ENCODE measurements at places on chromosomes 7 and 10.

DNA sequence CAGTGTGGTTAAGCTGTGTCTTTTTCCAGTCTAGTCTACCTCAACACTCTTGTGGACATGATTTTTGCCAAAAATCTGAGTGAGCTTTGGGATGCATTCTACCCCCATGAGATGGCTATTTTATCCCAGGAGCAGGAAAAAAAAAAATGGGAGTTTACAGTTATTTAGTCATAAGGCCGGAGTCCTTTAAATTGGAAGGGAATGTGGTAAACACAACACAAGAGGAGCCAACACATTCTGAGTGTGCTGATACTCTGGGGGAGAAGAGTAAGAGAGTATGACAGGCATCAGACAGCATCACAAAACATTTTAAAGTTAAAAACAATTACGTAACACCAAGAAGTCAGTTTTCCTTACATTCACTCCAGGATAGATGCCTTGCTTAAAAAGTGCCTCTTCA is 46.1 kb downstream of the C1GALT1 start:
- DNase-seq: no peak

DNA sequence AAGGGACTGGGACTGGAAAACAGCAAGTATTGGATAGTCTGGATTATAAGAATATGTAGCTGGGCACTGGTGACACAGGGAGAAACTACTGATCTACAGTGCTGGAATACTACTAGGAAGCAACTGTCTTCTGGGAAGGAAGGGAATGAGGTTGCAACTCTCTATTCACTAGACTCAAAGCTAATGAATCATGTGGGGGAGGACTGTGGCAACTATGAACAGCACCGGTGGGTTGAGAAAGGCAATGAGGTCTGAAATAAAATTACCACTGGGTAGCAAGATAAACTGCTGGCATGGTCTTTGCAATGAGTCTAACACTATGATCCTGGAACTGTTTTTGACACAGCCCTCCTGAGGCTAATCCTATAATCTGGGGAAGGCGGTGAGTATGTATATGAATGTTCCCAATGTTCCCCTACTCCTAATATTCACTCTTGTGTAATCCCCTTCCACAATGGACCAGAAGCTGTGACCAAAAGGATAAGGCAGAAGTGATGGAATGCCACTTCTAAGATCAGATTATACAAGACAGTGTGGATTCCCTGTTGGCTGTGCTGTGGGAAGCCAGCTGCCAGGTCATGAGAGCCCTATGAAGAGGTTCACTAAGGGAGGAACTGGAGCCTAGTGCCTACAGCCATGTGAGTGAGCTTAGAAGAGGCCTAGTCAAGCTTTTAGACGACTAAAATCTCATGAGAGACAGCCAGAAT is 101.3 kb upstream of the DNAJB12 start:
- DNase-seq: no peak

- DNase-seq: no peak
Measured at GRCh38 chr7:92944633-92945032, 108.3 kb upstream of the CDK6 start.

GRCh38 chr7:18860221-18860620 is 257.2 kb downstream of the TWIST1 start:
- no peak for DNase-seq

GRCh38 chr7:134448356-134449229 is 10.3 kb downstream of the AKR1B1 start:
- DNase-seq: no peak

- DNase-seq: no peak
Measured at GRCh38 chr10:93452143-93452542, 30.0 kb downstream of the MYOF start.

GRCh38 chr10:102645388-102645740 is 1.1 kb downstream of the TRIM8 start:
- DNase-seq: no peak

DNA sequence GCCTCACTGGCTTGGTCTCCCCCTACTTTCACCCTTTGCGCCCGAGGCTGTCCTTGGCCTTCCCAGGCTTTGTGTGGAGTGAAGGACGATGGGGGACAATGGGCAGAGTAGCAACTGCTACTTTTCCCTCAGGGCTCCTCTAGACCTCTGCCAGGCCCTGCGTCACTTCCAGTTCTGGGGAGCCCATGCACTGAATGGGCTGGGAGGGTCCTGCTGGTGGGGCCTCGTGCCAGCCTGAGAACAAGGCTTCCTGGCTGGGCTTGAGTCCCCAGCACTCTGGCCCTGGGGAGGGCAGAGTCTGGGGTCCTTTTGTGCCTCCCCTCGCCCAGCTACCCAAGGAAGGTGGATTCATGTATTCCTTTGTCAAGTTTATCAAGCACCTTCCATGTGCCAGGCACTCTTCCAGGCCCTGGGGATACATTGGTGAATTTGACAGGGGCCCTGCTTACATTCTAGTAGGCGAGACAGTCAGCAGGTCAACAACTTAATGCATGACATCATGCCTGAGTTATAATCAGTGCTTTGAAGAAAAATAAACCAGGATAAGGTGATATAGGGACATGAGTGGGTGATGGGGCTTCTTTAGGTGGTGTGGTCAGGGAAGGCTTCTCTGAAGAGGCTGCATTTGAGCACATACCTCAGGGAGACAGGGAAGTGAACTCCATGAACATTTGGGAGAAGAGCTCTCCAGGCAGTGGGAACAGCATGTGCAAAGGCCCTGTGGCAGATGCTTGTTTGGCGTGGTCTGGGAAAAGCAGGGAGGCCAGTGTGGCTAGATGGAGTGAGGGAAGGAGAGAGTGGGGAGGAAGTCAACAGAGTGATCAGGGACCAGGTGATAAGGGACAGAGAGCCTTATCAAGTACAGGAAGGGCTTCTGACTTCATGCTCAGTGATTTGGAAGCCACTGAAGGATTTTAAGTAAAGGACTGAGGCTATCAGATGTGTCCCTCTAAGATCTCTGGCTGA is 14.1 kb downstream of the ZMIZ1 start:
- DNase-seq: no peak

- no peak for DNase-seq
Measured at GRCh38 chr10:33139181-33139646, 181.2 kb upstream of the ITGB1 start.

GRCh38 chr7:7812112-7812511 is 93.7 kb upstream of the RPA3 start:
- no peak for DNase-seq

DNA sequence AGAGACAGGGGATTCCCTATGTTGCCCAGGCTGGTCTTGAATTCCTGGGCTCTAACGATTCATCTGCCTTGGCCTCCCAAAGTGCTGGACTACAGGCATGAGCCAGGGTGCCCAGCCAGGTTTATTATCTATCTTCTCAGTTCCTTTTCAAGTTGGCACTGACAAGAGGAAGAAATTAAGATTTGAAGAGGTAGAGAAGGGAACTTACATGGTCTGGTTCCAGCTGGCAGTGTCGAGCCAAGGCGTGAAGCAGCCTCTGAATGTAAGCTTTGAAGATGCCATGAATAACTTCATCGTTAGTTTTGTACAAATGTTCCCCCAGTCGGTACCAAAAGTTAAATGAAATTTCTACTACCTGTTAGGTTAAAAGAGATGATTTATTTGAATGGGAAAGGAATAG is 57.7 kb downstream of the TNPO3 start:
- DNase-seq: no peak

GRCh38 chr7:69963393-69963792 is 365.1 kb downstream of the AUTS2 start:
- no peak for DNase-seq

GRCh38 chr10:7184660-7185366 is 226.0 kb downstream of the SFMBT2 start:
- no peak for DNase-seq

DNA sequence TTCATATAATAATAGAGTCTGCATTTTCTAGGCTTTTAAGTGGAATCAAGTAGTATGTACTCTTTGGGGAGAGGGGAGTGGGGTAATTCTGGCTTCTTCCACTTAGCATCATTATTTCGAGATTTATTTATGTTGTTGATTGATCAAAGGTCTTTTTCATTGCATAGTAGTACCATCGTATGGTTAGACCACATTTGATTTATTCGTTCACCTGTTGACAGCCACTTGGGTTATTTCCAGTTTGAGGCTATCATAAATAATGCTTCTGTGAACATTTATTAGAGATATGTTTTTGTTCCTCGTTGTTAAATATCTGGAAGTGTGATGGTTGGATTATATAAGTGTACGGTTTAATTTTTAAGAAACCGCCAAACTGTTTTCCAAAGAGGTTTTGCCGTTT is 52.8 kb downstream of the AHCYL2 start:
- no peak for DNase-seq

GRCh38 chr10:34647875-34648865 is 166.9 kb downstream of the PARD3 start:
- no peak for DNase-seq

DNA sequence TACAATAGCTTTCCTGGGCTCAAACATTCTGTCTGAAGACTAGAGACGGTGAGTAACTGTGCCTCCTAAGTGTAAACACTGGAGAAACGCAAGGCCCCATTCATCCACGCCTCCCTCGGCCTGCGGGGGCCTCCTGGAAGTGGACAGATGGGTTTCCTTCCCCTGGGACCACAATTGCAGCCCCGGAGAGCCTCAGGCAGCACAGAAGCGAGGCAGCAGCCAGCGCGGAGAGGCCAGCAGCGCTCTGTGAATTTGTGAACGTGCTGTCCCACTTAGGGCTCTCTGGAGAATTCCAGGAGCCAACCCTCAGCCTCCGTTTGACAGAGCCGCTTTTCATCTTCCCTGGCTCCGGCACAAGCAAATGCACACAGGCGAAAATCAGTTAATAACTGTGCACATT is 23.2 kb upstream of the CALN1 start:
- DNase-seq: no peak

GRCh38 chr10:68997211-68997610 is 8.6 kb downstream of the KIFBP start:
- DNase-seq: no peak

DNA sequence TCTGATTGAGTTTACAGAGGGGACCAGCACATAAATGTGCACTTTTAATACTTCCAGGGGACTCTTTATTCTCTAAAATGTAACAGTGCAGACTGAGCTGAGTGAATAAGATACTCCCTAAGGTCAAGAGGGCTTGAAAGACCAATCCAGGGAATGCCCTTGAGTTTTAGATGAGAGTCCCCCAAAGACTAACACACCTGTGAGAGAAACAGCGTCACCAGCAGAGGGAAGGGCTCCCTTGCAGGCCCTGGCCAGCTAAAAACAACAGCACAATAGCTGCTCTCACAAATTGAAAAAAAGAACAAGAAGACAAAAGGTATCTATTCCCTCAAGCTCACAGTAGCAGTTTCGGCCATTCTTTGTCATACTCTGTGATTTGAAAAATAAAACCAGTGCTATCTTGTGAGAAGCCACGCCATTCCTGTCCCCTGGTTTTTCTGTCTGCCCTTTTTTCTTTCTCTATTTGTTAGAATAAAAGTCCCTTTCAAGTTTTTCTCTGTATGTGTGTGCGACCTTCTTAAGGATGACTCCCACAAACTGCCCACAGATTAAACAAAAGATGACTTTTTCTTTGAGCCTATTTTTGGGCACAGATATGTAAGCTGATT is 230.4 kb upstream of the BMPER start:
- DNase-seq: no peak

DNA sequence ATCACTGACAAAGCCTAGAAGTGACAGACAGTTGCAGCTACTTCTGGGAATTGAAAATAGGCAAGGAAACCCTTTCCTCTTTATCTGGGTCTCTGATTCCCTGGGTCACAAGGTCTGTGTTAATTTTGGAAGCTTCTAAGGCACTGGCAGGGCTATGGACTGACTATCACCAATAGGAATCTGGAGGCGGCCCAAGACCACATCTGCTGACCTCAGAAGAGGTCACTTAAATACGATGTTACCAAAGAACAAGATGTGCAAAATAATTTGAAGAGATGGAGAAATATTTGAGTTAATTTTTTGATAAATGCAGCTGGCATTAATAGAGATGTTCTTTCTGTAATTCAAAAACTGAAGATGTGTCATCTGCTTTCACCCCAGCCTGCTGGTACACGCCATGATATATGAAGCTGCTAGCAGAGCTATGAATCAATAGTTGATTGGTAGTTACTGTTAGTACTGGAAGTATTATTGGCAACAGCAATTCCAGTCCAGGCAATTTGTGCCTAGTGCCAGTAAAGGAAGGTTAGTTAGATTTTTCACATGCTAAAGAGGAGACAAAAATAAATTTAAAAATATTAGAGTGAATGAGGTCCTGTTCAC is 5.5 kb upstream of the STEAP4 start:
- DNase-seq: no peak

DNA sequence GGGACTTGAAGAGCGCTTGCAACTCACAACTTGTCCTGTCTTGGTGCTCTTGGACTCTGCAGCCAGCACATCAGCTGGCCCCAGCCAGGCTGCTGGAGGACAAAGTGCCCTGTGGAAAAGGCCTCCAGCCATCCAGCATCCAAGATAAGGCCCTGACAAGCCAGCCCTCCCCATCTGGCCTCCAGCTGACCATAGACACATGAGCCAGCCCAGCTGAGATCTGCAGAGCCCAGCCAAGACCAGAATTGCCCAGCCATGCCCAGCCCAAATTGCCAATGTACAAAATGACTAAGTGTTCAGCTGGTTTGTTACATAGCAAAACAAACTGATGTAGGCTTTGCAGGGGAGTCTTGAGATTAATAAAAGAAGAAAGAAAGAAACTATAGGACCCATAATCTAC is 36.0 kb upstream of the FRMD4A start:
- no peak for DNase-seq

DNA sequence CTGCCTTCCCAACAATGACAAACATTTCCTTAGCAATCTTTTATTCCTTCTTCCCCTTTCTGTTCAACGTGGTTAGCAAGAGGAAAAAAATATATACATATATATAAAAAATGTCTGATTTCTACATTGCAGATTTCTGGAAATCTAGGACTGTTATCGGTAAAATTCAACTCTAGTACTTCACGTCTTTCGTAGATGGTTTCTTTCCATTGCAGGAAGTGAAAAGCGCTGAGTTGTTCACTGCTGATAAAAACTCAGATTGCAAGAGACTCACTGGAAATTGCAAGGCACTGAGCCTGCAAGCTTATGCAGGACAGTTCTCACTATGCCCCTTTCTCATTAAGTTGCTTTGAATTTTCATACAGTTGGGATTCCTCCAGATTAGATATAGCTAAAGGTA is 23.9 kb downstream of the KIN start:
- DNase-seq: no peak
